ENCODE measurements at places on chromosomes 5 and 9.

DNA sequence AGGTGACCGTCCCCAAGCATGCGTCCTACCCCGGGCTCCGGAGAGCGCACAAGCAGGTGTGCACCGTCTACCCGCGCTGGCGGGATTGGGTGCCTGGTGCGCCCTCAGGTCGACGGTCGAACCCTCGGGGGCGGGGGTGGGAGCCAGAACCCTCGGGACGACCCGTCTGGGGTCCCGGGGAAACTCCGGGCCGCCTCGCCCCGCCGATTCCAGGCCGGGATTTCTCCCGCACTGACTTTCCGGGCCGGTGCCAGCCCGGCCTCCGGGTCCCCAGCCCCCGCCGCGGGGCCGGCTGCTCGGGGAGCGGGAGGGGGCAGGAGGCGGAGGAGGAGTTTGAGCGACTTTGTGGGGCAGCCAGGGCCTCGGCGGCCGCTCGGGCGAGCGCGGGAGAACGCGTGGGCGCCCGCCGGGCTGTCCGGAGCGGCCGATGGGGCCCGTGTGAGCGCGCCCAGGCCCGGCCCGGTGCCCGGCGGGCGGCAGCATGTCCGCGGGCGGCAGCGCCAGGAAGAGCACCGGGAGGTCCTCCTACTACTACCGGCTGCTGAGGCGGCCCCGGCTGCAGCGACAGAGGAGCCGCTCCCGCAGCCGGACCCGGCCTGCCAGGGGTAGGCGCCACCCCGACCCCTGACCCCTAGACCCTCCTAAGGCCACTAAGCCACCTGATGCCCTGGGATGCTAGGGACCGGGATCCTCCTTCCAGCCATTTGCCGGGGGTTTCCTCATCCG, at the start of gene DAB2IP:
Gene DAB2IP, plus strand, starts transcription at position 340 of the 726 bp plus-strand sequence. Its CDS starts 142 bp downstream, at position 482.
- DNase-seq = no peak

- no peak for DNase-seq
Observed at GRCh38 chr5:10384483-10384882, 31.0 kb downstream of the MARCHF6 start.

GRCh38 chr5:92394936-92395335, 1011.8 kb upstream of the ARRDC3 start:
- no peak for DNase-seq

DNA sequence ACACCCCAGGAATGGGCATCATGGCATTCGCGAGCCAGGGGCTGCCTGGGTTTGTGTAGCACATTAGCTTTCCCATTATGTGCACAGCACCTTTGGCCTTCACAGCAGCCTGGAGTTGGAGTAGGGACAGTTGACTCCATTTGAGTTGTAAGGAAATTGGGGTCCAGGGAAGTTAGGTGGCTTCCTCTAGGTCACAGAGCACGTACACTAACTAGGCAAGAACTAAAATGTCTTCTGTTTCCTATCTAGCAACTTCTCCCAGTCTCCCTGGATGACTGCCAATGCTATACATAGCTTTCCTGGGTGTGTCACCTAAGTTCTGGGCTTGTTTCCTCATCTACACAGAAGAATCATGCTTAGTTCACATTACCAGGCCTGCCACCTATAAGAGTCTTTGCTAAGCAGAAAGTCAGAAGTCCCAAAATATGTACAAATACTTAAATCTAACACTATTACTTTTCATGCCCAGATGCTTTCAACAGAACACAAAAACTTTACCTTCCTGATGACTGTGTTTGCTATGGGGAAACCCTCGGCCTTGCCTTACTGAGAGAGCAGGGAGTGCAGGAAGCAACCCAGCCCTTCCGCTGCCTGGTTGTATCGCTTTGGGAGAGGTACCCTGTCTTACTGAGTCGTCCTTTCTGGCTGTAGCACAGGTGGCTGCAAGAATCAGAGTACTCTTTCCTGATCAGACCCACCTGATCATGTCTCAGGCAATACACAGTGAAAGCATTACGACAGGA, 12.0 kb downstream of the MACROH2A1 start:
- DNase-seq = no peak

DNA sequence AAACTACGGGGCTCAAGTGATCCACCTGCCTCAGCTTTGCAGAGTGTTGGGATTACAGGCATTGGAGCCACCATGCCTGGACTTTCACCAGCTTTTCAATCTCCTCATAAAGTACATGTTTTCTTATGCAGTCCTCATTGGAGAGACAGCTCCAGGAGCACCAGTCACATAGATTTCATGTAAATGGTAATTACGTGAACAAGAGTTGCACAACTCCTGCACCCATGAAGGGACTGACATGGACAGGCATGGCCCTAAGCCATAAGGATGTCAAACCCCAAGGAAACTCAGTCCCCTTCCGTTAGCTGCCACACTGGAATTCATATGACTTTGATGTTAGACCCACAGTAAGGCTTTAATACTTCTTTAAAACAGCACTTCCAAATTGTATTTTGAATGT, 7.6 kb upstream of the ADGRV1 start:
- DNase-seq = no peak

DNA sequence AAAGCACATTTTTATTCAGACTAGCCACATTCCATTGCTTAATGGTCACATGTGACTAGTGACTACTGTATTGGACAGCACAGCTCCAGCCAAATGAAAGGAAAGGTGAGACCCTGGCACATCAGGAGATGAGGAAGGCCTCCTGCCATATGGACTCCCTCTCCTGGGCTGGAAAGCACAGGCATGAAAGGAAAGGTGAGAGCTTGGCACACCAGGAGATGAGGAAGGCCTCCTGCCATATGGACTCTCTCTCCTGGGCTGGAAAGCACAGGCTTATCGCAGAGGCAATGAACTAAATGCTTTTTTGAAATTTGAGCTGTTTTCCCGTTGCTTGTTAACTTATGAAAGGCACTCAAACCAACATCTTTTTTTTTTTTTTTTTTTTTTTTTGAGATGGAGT, 144.8 kb upstream of the SLC12A2 start:
- DNase-seq = no peak

GRCh38 chr5:22465616-22466015, 387.5 kb downstream of the CDH12 start:
- DNase-seq = no peak

DNA sequence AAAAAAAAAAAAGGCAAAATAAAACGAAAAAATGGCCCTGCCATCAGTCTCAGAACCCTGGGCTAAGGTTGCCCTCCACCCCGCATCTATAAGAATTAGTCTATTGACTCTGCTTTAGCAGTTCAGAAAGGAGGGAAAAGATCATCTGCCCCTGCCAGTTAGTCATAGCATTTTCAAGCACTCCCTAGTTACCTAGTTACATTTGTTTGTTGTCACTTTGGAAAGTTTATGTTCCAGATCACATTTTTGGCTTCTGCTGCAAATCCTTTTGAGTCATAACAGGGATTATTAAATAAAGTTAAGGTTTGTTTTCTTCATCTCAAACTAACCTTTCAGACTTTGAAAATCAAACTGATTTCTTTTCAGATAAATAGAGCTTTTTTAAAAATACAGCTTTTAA, 52.1 kb downstream of the AQP7 start:
- no peak for DNase-seq

- DNase-seq = no peak
Observed at GRCh38 chr5:130885691-130886090, 279.4 kb downstream of the HINT1 start.

DNA sequence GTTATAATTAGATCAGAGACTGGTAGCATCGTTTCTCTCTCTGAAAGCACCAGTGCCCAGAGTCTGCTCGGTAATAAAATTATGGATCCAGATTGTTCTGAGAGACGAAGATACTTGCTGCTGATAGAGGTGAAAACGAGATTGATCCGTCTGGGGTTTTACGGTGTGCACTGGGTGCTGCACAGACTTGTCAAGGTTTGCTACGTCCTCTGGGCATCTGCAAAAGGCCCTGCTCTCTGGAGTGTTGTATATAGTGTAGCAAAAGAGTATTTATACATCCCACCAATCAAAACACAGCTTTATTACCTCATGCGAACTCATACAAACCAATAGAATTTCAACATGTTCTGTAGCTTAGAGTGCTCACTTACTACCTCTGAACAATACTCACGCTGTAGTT, 219.3 kb downstream of the PBX3 start:
- DNase-seq = no peak

GRCh38 chr5:52727576-52727975, 60.1 kb upstream of the ITGA1 start:
- no peak for DNase-seq

DNA sequence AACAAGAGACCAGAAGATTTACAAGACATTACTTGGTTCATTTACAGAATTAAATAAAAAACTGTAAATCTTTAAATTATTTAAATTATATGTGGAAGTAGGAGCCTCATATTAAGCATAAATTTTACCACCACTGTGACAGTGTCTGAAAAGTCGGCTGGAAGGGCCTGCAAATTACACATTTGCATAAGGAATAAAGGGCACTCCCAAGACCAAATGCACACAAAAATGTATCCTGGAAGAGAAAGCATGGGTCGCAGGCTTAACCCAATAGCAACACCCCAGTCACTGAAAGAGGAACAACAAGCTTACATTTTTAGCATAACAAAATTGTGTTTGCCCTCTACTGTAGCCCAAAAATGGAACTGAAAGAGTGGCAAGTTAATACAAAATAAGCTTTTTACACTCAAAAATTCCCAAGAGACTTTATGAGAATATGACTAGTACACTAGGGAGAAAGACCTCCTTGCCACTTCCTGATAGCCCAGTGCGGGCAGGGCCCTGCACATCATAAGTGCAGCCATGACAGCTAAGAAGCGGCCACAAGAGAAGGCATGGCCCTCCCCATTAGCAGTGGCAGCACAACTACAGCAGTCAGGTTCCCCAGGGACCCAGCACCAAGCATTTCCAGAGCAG, 482.0 kb downstream of the DTWD2 start:
- no peak for DNase-seq

DNA sequence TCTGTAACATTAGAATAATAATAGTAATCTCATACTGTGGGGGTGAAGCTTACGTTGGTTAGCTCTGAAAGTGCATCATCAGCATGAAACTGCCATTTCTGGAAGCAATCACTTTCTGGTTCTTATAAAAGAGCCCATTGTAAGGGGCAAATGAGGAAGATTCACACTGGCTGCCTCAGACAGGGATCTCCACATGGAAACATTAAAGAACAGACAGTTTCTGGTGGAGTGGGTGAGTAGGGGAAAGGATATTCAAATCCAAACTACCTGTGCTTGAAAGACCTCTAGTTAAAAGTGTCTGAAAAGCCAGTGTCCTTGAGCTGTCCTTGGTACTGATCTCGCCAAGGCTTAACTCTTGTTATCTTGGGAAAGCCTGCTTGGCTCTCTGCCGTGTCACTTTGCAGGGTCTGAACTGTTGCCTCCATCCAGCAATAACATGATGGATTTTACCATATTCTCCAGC, 19.1 kb upstream of the SLC31A2 start:
- DNase-seq = no peak

DNA sequence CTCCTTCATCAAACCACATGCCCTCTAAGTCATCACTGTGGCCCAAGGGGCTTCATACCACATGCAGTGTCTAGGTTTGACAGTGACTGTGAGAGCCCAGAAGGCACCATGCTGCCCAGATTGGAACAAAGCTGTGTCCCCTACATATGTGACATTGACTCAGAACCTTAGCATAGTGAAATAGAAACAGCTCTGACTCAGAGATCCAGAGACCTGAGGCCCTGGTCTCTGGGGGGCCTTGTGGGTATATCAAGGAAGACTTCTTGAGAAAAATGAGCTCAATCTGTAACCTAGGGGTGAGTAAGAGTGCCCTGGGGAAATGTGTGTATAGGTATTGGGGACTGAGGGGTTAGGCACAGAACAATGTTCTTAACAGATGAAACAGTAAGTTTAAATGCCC, 7.1 kb upstream of the ENTREP1 start:
- DNase-seq = no peak

DNA sequence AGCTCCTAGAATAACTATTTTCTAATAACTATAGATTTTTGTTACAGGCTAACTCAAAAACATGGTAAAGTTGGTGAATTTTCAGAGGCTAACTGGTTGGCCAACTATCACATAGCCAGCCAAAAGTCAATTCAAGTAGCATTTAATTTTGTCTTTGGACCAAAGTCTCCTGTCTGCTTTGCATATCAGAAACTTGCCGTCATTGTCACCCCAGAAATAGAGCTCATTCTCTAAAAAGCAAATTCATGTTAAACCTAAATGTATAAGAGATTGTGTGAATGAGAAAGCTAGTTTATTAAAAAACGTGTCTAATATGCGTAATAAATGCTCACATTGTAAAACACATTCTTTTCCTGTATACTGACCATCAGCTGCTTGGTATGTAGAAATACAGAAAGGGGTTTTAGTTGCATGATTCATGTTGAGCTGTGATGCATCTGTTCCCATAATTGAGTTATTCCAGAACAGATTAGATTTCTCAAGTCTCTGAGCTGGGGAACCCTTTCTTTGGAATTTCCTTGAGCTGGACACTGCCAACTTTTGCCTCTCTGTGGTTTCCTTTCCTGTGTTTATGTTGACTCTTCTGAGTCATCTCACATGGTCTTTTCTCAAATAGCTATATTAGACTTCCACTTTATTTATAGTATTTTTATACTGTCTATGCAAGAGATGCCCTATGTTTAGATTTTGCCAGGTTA, 7.3 kb downstream of the SRFBP1 start:
- no peak for DNase-seq

DNA sequence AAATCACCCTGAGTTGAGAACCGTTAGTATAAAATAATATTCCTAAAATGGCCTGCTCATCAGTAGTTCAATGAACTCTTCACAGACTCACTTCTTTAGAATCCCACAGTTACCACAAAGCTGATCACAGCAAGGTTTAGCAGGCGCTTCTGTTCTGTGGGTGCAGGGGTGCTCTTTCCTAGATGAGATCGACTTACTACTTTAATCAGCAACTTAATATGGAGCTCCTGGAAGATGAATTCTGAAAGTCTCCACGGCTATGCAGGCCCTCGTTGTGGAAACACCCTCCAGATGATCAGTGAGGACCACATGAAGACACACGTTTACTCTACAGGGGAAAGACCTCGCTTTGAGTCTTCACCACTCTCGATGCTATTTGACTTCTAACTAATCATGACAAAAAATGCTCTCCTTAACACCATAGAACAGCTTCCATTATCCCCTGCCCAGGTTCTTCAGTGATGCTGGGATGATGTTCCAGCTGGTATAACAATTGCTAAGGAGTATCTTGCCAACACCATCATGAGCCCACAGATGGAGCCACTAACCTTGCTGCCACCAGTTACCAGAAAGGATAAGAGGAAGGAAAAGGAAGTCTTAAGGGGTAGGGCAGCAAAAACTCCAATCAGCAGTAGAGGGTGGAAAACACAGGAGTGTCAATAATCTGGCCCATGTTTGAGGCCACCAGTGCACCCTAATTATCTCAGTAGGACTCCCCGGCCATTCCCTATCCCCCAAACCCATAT, 17.9 kb upstream of the GPX8 start:
- peak; percentile 39 for DNase-seq

DNA sequence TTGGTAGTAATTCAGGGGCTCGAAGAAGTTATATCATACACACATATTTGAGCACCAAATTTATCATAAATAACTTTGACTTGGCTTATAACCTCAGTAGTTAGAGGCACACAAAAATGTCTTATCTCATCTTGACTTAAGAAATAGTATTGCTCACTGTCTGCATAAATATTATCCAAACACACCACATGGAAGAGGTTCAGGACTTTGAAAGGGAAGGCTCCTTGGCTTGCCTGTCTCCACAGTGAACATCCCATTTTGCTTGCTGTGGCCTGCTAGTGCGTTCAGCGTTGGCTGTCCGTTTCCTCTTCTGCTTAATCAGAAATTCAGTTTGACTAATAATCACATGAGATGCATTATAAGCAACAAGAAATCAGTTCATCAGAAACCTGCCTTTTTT, 13.9 kb downstream of the GRXCR2 start:
- no peak for DNase-seq
